Vagina (tissue), 2 donors: ENCODE measurements at places on chromosomes 1 and 21.

DNA sequence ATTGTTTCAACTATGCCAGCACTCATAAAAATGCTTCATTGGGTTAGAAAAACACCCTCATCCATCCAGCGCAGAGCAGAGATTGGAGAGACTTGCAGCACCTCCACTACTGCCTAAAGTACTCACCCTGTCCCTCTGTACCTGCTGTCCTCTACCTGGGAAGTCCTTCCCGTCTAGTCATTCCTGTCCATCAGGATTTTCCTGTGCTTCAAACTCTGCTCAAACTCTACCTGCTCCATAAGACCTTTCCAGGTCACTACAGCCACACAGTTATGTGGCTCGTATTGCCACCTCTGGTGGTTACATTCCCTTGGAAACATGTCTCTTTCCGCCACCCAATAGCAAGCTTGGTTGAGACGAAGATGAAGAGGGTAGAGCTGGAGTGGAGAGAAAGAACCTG is 7.2 kb downstream of the OVGP1 start:
- H3K4me1 ChIP-seq: no peaks in the 10 kb centered on the region
- H3K4me3 ChIP-seq: no peak overlapping the region
- no peaks in the 10 kb centered on the region for H3K27me3 ChIP-seq
- no peak overlapping the region for H3K27ac ChIP-seq
- H3K36me3 ChIP-seq: no peaks in the 10 kb centered on the region

DNA sequence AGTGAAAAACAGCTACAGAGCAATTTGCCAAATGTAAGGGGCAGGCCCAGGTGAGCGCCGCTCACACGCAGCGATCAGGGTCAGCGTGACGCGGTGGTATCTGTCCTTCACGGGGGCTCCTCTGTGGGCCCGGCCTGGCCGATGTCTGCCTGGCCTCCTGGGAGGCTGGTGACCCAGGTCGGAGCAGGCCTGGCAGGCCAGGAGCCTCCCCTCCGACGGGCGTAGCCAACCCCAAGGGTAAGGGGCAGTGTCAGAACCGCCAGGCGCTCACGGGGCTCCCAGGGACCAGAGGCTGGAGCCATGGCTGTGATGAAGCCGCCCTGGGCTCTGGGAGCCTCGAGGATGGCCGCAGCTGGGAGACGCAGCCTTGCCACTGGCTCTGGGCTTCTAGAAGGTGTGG is 72.1 kb downstream of the MORN1 start:
- no peaks in the 10 kb centered on the region for H3K27me3 ChIP-seq
- peaks cover 60% of the 10 kb centered on the region for H3K4me1 ChIP-seq
- peak overlapping the region; percentile 45 for H3K27ac ChIP-seq
- no peak for DNase-seq
- no peak overlapping the region for H3K4me3 ChIP-seq

- H3K4me3 ChIP-seq: peak overlapping the region; percentile 77
- H3K4me1 ChIP-seq: peaks cover 33% of the 10 kb centered on the region
- no peaks in the 10 kb centered on the region for H3K27me3 ChIP-seq
- H3K27ac ChIP-seq: peak overlapping the region; percentile 99
- DNase-seq: no peak
These were observed 992 bp upstream of the USP48 start for GRCh38 chr1:21783679-21784603.

- no peak for DNase-seq
- H3K4me3 ChIP-seq: no peak overlapping the region
- H3K36me3 ChIP-seq: no peaks in the 10 kb centered on the region
- no peak overlapping the region for H3K27ac ChIP-seq
- H3K27me3 ChIP-seq: no peaks in the 10 kb centered on the region
These were observed 22.0 kb downstream of the UBIAD1 start for GRCh38 chr1:11294951-11295350.

DNA sequence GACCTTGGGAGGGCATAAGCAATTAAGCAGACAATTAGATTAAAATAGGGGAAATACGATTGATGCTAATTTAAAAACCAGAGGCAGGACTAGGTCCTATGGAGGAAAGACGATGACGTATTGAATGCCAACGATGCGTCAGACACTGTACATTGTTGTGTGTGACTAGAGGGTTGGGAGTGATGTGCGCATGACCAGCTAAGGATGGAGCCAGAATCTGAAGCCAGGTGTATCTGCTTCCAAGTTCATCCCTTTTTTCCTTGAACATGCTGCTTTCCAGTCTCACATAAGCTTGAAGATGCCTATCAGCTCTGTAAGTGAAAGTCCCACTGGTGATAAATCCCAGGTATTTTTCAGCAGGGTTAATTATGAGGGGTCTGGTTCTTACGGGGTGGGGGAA is 576.2 kb downstream of the MATN1 start:
- no peaks in the 10 kb centered on the region for H3K27me3 ChIP-seq
- H3K4me3 ChIP-seq: no peak overlapping the region
- H3K36me3 ChIP-seq: no peaks in the 10 kb centered on the region
- no peak overlapping the region for H3K27ac ChIP-seq
- no peak for DNase-seq
- H3K4me1 ChIP-seq: no peaks in the 10 kb centered on the region

- no peaks in the 10 kb centered on the region for H3K27me3 ChIP-seq
- peak overlapping the region; percentile 71 for H3K27ac ChIP-seq
- peak overlapping the region; percentile 53 for H3K4me3 ChIP-seq
- no peaks in the 10 kb centered on the region for H3K36me3 ChIP-seq
- peaks cover 32% of the 10 kb centered on the region for H3K4me1 ChIP-seq
- DNase-seq: no peak
These were observed 433 bp upstream of the KAZN start for GRCh38 chr1:14598007-14598497.

- DNase-seq: peak; percentile 61
- no peaks in the 10 kb centered on the region for H3K4me1 ChIP-seq
- H3K4me3 ChIP-seq: no peak overlapping the region
- peaks cover 2% of the 10 kb centered on the region for H3K36me3 ChIP-seq
- no peaks in the 10 kb centered on the region for H3K27me3 ChIP-seq
These were observed 82.0 kb downstream of the NPHP4 start for GRCh38 chr1:5910276-5910620.

DNA sequence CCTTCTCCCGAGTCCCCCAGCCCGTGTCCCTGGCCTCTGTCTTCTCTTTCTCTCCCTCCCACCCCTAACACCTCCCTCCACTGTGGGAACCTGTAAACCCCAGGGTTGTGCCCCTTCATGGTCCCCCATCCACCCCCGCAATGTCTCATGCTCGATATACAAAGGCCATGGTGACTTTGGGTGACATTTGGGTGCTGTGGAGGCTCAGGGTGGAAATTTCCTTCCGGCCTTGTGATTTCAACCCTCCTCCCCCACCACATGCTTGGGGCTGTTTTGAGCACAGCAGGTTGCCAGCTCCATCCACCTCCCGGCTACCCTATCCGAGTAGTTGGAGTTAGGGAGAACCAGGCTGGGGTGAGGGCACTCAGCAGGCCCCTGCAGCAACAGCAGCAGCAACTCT is 25.7 kb upstream of the VPS13D start:
- DNase-seq: no peak
- peaks cover 22% of the 10 kb centered on the region for H3K36me3 ChIP-seq
- H3K4me3 ChIP-seq: no peak overlapping the region
- peak overlapping the region; percentile 63 for H3K27ac ChIP-seq

- H3K36me3 ChIP-seq: no peaks in the 10 kb centered on the region
- H3K27me3 ChIP-seq: no peaks in the 10 kb centered on the region
- peak within 1 kb of the TSS; percentile 94 for H3K27ac ChIP-seq
- peaks cover 36% of the 10 kb centered on the region for H3K4me1 ChIP-seq
These were observed at the start of gene CASP9 for GRCh38 chr1:15524021-15524282. CASP9 (minus strand) TSS chr1:15524215; CDS start chr1:15524200, 15 bp downstream.

- peaks cover 17% of the 10 kb centered on the region for H3K4me1 ChIP-seq
- no peak overlapping the region for H3K27ac ChIP-seq
- H3K4me3 ChIP-seq: no peak overlapping the region
- no peaks in the 10 kb centered on the region for H3K36me3 ChIP-seq
These were observed 187.7 kb upstream of the EDN2 start for GRCh38 chr1:41672173-41672572.

DNA sequence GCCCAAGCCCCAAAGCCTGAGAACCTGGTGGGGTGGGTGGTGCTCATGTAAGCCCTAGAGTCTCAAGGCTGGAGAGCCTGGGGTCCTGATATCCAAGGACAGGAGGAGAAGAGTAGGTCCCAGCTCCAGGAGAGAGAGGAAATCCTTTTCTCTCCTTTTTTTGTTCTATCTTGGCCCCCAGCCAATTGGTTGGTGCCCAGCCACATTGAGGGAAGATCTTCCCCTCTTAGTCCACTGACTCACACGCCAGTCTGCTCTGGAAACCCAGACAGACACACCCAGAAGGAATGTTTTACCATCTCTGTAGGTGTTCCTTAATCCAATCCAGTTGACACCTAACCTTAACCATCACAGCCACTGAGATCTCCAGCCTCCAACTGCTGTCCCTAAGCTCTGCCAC is 16.2 kb upstream of the LIN9 start:
- no peaks in the 10 kb centered on the region for H3K36me3 ChIP-seq
- H3K27ac ChIP-seq: no peak overlapping the region
- H3K27me3 ChIP-seq: no peaks in the 10 kb centered on the region
- no peak for DNase-seq

- no peak overlapping the region for H3K27ac ChIP-seq
- no peaks in the 10 kb centered on the region for H3K27me3 ChIP-seq
- H3K4me1 ChIP-seq: no peaks in the 10 kb centered on the region
- no peak for DNase-seq
- H3K36me3 ChIP-seq: no peaks in the 10 kb centered on the region
- H3K4me3 ChIP-seq: no peak overlapping the region
These were observed 58.5 kb upstream of the ACTL8 start for GRCh38 chr1:17696417-17697301.

DNA sequence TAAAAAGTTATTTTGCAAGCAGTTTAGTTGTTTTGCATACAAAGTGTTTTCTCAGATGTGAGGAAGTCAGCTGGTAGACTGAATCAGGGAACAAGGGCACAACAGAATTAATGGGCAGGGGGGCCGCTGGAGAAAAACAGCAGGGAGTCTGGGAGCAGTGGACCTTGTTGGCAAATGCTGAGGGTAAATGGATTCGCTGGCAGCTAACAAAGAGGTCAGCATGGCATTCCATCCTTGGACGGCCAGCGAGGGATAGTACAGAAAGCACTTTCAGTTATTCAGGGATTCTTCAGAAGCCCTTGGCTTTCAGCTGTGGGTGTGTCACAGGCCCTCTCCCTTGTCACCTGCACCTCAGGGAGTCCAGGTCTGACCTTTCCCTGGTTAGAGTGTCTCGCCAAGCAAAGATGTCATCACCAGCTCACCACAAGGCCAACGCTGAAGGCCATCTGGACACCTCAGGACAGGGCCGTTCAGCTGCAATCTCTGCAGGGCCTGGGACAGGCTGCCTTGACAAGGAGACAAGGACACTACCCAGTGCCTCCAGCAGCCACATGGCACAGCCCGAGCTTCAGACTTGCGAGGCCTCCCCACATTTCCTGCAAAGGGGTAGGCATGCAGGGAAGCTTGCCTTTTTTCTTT is 90.4 kb downstream of the KCNN3 start:
- H3K27me3 ChIP-seq: no peaks in the 10 kb centered on the region
- no peak overlapping the region for H3K27ac ChIP-seq
- no peak for DNase-seq
- no peak overlapping the region for H3K4me3 ChIP-seq
- no peaks in the 10 kb centered on the region for H3K36me3 ChIP-seq
- no peaks in the 10 kb centered on the region for H3K4me1 ChIP-seq

GRCh38 chr1:109396871-109397580 is 692 bp downstream of the SORT1 start:
- H3K4me1 ChIP-seq: peaks cover 16% of the 10 kb centered on the region
- DNase-seq: no peak
- H3K27ac ChIP-seq: peak overlapping the region; percentile 45
- H3K36me3 ChIP-seq: no peaks in the 10 kb centered on the region
